ENCODE measurements at places on chromosomes 2 and 18.

GRCh38 chr2:218962859-218963492, 3.5 kb downstream of the CDK5R2 start:
- peak; percentile 15 for DNase-seq

DNA sequence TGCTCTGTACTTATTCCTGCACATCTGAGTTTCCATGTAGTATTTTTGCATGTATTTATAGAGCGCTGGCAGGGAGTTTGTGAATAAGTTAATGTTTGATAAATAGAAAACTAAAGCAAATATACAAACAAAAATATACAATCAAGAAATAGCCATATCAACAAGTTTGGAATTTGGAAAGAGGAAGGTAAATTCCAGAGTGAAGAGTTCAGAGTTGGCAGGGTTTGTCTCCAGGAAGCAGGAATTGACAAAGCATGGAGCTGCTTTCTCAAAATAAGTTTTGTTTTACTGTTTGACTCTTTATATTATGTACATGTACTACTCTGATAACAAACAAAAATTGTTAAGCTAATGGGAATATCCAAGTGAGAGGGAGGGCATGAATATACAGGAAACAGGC, 80.3 kb downstream of the SPOPL start:
- DNase-seq: no peak

GRCh38 chr2:97900806-97901205, 94.9 kb downstream of the TMEM131 start:
- DNase-seq: no peak

DNA sequence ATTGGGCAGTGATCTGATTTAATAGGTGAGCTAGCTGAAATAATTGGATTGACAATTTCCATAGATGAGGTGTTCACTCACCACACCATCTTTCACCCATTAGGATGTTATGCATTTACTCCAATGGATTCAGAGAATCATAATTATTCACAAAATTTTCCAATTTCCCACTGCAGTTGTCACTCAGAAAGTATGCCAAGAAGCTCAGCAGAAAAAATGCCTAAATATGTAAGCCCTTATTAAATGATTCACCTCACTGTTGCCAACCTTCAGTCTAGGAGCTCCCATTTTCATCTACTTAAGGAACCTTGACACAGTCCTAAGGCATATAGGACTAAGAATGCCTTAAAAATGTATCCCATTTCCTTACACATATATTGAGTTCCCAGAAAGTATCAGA, 94.3 kb downstream of the MBD2 start:
- no peak for DNase-seq

DNA sequence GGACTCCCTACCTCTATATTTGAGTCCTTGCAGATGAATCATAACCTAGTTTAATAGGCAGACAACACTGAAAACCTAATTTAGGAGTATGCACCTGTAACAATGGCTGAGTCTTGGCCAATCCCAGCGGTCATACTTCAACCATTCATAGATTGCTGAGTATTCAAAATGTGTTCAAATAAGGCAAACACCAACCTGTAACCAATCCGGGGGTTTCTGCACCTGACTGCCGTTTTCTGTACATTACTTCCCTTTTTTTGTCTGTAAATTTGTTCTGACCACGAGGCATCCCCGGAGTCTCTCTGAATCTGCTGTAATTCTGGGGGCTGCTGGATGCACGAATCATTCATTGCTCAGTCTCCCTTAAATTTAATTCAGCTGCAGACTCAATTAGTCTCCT, 338.6 kb downstream of the STK39 start:
- DNase-seq: no peak

Measured in thymus (tissue), 14 donors.